ENCODE measurements at places on chromosomes 13 and 19.

DNA sequence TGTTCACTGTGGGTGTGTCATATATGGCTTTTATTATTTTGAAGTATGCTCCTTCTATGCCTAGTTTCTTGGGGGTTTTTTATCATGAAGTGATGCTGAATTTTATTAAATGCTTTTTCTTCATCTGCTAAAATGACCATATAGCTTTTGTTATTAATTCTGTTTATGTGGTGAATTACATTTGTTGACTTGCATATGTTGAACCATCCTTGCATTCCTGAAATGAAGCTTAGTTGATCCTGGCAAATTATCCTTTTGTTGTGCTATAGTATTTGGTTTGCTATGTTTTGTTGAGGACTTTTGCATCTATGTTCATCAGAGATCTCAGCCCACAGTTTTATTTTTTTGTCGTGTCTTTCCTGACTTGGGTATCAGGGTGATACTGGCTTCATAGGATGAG, 12.1 kb downstream of the GPC6 start:
- no peak for DNase-seq

DNA sequence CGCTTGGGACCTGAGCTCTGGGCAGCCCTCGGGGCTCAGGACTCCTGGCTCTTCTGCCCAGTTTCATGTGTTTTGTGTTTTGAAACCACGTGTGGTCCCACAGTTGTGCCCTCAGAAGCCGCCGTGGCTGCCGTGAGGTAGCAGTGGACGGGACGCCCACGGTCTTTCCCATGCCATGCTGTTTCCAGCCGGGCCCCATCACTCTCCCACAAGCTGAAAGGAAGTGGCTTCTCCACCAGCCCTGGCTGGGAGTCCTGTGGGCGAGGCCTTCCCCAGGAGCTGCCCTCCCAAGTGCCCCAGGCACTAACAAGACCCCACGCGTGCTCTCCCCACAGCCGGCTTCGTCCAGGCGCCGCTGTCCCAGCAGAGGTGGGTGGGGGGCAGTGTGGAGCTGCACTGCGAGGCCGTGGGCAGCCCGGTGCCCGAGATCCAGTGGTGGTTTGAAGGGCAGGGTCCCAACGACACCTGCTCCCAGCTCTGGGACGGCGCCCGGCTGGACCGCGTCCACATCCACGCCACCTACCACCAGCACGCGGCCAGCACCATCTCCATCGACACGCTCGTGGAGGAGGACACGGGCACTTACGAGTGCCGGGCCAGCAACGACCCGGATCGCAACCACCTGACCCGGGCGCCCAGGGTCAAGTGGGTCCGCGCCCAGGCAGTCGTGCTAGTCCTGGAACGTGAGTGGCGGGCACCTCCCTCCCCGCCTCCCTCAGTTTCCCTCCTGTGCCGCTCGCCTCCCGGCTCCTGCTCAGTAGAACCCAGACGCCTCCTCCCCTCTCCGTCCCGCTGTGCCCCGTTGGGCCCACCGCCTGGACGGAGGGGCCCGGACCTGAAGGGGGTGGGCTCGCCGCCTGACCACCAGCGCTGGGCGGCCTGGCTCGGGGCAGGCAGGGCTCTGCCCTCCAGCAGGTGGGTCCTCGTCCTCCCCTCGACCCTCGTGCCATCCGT, 5.3 kb downstream of the BSG start:
- no peak for DNase-seq

- no peak for DNase-seq
Measured at GRCh38 chr13:71358218-71358617, 508.8 kb downstream of the DACH1 start.

DNA sequence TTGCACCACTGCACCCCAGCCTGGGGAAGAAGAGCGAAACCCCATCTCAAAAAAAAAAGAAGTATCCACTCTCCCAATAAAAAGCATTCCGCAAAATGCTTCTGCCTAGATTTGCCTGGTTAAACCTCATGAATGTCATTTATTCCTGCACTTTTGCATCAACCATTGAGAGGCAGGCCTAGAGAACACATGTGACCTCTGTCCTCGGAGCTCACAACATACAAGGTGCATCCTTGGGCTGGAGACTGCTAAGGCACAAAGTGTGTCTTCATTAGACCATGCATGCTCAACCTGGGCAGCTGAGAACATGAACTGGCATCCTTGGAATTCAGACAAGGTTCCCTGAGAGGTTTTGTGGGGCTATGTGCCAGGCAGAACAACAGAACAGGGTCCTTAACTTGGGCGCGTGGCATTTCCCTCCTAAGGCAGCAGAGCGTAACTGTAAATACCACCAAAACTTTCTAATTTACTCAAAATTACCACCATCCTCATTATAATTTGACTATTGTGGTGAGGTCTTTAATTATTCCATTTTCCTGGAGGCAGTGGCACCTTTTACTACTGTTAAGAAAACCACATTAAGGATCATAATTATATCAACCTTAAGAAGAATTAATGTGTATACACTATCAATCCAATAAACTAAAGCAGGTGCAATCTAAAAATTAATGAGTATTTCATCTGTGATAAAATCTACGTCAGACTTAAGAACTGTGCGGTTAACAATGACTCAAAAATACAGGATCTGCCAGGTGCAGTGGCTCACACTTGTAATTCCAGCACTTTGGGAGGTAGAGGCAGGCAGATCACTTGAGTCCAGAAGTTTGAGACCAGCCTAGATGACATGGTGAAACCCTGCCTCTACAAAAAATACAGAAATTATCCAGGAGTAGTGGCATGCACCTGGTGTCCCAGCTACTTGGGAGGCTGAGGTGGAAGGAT, 13.8 kb downstream of the RCBTB1 start:
- DNase-seq: no peak

DNA sequence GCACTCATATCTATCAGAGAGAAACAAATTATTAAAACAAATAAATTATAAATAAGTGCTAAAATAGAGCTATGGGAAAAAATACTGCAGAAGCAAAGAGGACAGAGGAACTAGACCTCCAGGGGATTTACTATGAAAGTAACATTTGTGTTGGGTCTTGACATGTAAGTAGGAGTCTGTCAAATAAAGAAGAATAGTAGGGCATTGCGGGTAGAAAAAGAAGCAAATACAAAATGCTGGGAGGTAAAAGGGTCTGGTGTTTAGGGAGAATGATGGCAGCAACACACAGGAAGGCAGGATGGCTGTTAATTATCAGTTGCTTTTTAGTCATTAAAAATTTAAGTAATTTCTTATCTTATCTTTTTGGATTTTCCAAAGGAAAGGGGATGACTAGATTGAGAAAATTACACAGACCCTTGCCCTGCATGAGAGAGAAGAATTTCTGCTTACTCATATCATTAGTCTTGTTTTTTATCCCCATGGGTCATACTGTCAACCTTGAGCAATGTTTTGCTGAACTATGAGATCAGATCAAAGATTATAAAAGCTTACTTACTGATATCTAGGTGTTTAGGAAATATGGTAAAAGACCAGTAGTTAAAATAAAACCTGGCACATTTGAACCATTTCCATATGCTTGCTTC, 472.7 kb downstream of the DIAPH3 start:
- DNase-seq: no peak

DNA sequence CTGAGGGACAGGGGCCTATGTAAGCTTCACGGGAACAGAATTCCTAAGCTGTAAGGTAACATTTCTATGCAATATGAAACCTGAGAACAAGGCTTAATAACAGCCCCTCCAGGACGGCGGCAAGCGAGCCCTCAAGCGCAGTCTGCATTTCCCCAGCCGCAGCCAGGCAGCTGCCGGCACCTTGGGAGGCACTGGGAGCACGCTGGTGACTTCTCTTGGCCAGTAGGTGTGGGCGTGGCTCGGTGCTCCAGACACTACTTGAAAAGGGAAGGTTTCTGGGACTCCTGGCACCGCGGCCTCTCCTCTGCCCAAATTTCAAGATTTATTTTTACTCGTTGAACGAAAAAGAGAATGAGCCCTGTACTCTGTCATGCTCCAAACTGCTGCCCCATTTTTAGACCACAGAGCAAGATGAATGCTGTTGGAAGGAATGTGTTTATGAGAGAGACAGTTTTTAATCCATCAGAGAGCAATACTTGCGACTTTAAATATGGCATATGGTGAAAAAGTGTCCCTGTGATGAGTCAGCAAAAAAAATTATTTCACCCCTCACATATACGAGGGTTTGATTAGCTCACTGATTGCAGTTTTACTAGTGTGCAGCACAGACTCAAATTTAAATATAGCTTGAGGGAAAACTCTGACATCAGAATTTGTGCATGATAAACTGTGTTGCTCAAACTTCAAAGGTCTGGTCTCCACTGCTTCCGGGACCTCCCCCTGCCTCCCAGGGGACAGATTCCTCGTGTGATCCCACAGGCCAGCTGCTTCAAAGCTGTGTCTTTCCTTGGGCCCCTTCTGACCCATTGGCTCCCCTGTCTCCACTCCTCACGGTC, 81.2 kb downstream of the COL4A2 start:
- no peak for DNase-seq

- no peak for DNase-seq
Measured at GRCh38 chr19:3360421-3361383, 5.7 kb upstream of the NFIC start.

DNA sequence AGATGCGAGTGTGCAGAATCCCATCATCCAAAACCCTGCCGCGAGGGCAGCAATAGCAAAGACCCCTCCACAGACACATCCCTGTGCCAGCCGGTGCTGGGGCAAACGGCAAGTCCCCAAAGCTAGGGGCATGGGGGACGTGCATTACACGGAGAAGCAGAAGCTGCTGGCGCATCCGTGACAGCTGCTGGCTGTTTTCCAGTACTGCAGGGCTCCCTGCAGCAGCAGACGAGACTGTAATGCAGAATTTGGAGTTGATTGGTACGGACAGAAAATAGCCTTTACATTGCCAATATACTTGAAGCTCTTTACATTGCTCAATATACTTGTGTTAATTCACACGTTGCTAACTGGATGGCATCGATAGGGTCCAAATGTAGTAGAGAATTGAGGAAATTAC, 77.2 kb upstream of the TMTC4 start:
- DNase-seq: no peak

- peak; percentile 31 for DNase-seq
Measured at GRCh38 chr13:93224535-93224934, 2.1 kb upstream of the GPC6 start.

DNA sequence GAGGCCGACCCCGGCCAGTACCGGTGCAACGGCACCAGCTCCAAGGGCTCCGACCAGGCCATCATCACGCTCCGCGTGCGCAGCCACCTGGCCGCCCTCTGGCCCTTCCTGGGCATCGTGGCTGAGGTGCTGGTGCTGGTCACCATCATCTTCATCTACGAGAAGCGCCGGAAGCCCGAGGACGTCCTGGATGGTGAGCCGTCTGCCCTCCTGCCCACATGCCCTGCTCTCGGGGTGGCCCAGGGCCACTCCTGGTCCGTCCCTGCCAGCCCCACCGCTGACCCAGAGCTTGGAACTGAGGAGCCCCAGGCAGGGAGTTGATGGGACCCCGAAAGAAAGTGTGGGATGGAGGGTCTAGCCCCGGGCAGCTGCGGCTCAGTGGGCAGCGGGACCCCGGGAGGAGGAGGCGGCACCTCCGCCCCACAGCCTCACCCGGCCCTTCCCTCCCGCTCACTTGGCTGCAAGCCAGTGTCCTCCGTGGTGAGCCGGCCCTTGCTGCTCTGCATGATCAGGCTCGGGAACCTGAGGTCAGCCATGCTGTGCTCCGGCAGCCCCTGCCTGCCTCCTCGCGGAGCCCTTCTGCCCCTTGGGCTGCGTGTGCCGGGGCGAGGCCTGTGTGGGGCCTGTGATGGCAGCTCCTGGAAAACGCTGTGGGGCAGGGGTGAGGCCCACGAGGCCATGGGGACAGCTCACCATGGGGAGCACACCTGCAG, 8.1 kb upstream of the HCN2 start:
- no peak for DNase-seq

GRCh38 chr19:15328312-15328711, 4.0 kb downstream of the BRD4 start:
- DNase-seq: no peak

GRCh38 chr13:50573066-50573465, 270.4 kb downstream of the DLEU7 start:
- DNase-seq: no peak

GRCh38 chr13:51549050-51549449, 35.2 kb upstream of the WDFY2 start:
- DNase-seq: no peak

DNA sequence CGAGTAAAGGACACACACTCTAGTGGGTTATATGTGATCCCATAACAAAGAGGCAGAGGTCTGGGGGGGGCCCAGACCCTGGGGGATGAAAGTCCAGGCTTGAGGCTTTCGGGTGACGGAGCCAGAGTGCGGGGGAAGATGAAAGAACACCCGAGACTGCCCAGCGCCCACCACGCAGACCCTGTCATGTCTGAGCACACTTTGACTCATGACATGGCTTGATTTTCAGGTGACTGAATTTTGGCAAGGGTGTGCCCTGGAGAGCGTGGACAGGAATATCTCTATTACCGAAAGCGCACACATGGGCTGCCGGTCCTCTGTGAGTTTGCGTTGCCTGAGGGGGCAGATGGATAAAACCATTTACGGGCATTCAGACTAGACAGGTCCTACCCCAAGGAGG, 192.0 kb upstream of the SOX1 start:
- DNase-seq: no peak

- no peak for DNase-seq
Measured at GRCh38 chr13:32960626-32961025, 55.6 kb upstream of the KL start.

DNA sequence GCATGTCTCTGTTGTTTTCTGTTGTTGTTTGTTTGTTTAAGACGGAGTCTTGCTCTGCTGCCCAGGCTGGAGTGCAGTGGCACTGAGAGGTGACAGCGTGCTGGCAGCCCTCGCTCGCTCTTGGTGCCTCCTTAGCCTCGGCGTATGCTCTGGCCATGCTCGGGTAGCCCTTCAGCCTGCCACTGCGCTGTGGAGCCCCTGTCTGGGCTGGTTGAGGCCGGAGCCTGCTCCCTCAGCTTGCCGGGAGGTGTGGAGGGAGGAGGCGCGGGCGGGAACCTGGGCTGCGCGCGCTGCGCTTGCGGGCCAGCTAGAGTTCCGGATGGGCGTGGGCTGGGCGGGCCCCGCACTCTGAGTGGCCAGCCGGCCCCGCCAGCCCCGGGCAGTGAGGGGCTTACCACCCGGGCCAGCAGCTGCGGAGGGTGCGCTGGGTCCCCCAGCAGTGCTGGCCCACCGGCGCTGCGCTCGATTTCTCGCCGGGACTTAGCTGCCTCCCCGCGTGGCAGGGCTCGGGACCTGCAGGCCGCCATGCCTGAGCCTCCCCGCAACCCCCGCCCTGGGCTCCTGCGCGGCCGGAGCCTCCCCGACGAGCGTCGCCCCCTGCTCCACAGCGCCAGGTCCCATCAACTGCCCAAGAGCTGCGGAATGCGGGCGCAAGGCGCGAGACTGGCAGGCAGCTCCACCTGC, 6.6 kb upstream of the ZNF329 start:
- no peak for DNase-seq

- no peak for DNase-seq
Measured at GRCh38 chr19:38561658-38562057, 56.1 kb downstream of the MAP4K1 start.

GRCh38 chr13:27617881-27618321, 2.4 kb downstream of the LNX2 start:
- DNase-seq: no peak

Measured in HS-5 (cell line).